ENCODE measurements at places on chromosomes 11 and 22.
A peak's percentile ranks its signal among the peaks of the same experiment; 100 is the strongest.

- no peak for DNase-seq
These were observed 79.3 kb downstream of the MYEOV start for GRCh38 chr11:69373251-69373635.

- DNase-seq: no peak
These were observed 37.5 kb upstream of the TSKU start for GRCh38 chr11:76745561-76746207.

DNA sequence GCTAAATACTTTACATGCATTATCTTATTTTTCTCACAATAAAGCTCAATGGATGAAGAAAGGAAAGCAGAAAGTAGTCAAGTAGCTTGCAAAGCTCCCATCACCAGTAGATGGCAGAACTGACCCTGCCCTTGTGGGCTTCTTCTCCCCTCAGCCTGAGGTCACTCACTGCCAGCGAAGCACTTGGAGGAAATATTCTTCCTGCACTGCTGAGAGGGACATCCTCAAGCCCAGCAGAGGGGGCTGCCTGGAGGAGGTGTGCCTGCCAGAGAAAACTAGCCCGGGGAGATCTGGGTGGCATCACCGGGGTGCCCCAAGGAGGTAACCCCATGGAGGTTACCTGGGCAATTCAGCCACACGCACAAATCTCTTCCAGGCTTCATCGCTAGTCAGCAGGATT lies 6.6 kb downstream of the APOL4 start:
- peak; percentile 30 for DNase-seq

- DNase-seq: no peak
These were observed 3.5 kb downstream of the SIK3 start for GRCh38 chr11:117094776-117095175.

DNA sequence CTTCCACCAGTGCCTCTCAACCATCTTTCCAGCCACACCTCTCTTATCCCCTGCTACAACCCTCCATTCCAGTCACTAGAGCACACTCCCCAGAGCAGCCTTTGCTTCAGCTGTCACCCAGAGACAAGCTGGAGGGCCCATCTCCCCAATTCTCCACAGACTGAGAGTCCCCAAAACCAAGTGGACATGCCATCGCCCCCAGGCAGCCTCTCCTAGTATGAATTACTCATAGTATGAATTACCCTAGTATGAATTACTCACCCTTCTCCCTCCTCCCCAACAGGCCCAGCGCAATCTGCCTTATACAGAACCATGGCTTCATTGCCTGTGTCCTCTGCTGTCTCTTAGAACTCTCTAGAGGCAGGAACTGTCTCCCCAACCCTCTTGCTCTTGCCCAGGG lies 24.8 kb downstream of the MYH9 start:
- DNase-seq: no peak

DNA sequence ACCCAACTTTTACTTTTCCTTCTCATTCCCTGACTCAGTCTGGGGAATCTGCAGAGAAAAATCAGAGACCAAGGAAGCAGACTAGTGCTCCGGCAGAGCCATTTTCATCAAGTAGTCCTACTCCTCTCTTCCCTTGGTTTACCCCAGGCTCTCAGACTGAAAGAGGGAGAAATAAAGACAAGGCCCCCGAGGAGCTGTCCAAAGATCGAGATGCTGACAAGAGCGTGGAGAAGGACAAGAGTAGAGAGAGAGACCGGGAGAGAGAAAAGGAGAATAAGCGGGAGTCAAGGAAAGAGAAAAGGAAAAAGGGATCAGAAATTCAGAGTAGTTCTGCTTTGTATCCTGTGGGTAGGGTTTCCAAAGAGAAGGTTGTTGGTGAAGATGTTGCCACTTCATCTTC lies 37.2 kb downstream of the KMT2A start:
- no peak for DNase-seq

GRCh38 chr11:107359701-107360100 lies 97.9 kb downstream of the CWF19L2 start:
- DNase-seq: no peak

DNA sequence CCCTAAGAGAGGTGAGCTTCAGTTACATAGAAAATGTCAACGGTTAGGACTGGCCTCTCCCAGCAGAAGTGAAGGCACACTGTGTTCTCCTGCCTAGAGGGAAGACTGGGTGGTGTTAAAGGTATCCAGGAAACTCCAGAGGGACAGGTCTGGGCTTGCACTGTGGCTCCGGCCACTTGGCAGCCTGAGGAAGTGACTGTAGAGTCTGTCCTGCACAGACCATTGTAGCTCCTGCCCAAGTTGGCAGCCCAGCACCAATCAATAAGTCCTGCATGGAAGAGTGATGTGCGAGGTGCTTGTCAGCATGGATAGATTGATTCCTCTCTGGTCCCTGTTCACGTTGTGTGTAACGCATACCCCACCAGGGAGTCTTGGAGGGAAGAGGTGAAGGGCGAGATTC lies 284.8 kb downstream of the TENM4 start:
- no peak for DNase-seq

- no peak for DNase-seq
These were observed 107.8 kb downstream of the CD44 start for GRCh38 chr11:35246745-35247144.

- no peak for DNase-seq
These were observed 54.0 kb downstream of the KREMEN1 start for GRCh38 chr22:29126670-29127395.

DNA sequence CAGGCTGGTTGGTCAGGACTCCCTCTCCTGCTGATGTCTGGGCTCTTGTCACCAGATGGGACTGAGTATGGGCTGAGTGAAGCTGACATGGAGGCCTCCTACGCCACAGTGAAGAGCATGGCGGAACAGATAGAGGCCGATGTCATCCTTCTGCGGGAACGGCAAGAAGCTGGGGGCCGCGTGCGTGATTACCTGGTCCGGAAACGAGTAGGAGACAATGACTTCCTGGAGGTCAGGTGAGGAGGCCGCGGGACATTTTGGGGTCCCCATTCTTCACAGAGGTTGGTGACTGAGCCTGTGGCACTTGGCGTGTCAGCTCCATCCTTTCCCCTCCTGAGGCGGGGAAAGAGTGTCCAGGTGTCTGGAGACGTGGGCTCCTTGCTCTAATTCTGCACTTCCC lies 10.1 kb downstream of the GTPBP1 start:
- DNase-seq: no peak

- no peak for DNase-seq
These were observed 7.4 kb upstream of the CDC42BPG start for GRCh38 chr11:64851831-64852351.

- DNase-seq: no peak
These were observed 10.3 kb downstream of the MAPK8IP1 start for GRCh38 chr11:45895553-45896259.

- DNase-seq: no peak
These were observed 19.6 kb upstream of the MICAL2 start for GRCh38 chr11:12090761-12091258.

DNA sequence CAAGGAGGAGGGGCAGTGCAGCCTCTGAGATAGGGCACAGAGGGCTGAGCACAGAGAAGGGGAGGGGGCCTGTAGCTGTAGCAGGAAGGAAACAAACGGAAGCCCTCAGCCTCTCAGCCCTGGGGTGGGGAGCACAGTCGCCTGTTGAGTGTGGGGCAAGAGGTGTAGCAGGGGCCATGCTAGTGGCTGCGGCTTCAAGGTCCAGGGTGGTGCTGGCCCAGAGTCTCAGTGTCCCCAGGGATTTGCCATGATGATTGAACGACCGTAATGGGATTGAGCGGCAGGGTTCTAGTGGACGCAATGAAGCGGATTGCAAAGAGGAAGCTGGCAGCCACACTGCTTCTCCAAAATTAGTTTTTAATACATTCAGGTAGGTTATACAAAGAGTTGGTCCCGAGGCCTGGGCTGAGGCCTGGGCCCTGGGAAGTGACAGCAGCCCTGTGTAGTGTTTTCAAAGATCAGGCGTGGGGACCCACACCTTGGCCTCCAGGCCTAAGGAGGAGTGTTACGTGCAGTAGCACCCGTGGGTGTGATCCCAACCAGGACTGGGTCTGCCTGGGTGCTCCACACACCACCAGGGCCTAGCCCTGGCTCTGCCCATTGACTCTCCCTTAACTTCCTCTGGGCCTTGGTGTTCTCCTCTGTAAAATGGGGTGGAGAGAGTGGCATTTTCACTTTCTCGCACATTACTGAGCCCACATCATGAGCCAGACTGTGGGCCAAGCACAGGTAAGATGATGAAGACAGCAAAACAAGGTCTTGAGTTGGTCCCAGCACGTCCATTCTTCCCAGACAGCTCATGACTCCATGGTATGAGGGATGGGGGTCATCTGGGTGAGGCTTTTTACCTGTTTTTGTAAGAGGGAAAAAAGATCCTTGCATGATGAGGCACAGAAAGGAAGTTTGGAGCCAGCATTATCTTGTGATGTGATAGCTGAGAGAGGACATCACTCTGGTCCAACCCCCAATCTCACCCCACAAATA lies 13.1 kb downstream of the LRRC32 start:
- DNase-seq: no peak

DNA sequence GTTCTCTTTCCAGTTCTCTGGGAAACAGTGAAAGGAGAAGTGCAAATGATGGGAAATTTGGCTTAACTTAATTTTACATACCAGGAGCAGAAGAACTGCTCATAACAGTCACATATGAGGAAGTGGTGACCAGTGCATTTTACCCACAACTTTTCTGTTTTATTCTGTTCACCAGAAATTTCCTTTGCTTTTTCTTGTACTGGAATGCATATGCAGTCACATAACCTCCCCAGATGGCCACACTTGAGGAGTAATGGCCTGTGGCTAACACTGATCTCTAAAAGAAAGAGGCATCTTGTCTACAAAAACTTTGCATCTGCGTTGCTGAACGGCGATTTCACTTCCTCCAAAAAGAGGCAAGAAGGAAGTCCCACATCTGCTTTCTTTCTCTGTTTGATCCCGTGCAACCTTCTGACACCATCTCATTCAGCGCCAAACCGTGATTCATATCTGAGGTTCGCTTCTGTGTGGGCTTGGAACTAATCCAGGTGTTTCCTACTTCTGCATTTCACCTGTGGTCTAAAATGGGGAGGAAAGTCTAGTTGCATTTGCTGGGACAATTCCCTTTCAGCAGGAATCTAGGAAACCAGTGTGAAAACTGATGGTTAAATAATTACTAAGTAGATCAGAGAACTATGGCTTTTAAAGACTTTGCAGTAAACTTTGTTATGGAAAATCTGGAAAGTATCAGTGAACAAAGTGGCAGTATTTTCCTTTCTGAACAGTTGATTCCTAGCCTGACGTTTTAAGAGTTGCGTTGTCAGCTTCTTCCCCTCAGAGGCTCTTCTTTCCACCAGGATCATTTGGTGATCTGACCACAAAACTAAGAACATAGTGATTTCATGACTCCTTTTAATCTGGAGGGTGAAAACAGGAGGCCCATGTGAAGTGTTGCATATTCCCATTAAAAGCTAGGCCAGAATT lies 4.2 kb upstream of the MPEG1 start:
- no peak for DNase-seq

DNA sequence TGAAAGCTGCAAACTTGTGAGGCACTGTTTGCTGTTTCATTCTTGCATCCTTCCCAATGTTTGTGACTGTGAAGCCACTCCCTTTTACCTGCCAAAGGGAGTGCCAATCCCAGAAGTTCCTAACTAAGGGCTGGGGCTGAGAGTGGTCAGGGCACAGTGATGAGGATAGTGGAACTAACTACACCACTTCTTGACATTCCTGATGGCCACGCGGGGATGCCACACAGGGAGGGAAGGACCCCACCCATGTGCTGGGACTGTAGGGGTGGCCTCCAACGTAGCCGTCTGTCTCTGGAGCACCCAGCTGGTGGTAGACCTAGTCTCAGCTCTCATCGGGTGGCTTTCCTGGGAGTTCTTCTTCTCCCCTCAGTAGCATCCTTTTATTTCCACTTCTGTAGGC lies 335.5 kb downstream of the CADM1 start:
- no peak for DNase-seq

- no peak for DNase-seq
These were observed 94.2 kb upstream of the TBCEL start for GRCh38 chr11:120929664-120930154.

GRCh38 chr11:80650966-80651365 lies 1210.1 kb upstream of the TENM4 start:
- DNase-seq: no peak
